GM12878 (cell line): ENCODE measurements at places on chromosomes 4 and X.

GRCh38 chr4:108030332-108030731 is 40.6 kb downstream of the HADH start:
- no peak for DNase-seq

DNA sequence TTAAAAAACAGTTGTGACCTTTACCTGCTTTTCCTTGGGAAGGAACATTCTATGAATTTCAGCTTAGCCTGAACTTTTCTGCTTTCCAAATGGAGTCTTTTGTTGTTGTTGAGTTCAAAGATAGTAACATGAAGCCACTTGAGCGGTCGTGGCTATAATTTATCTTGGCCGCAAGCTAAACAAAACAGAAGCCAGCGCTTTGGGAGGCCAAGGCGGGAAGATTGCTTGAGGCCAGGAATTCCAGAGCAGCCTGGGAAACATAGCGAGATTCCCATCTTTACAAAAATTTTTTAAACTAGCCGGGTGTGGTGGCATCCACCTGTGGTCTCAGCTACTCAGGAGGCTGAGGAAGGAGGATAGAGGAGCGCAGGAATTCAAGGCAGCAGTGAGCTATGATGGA is 29.9 kb downstream of the TKTL1 start:
- no peak for DNase-seq

GRCh38 chr4:58325070-58325469 is 1214.9 kb upstream of the IGFBP7 start:
- DNase-seq: no peak

DNA sequence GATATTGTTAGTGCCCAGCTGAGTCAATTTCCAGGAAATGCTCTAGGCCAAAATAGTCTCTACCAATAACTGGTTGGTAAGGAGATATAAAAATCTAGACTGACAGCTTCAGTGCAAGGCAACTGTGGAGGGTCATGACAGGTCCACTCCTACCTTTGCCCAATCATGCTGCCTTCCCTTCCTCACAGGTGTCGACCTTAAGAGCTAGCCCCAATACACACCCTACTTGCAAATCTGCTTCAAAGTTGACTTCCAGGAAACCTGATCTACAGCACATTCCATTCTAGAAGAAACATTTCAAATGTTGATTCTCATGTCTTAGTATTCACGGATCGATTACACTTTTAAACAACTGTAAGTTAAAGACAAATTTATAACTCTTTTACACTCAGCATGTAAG is 1455.5 kb downstream of the TECRL start:
- no peak for DNase-seq

- no peak for DNase-seq
Measured at GRCh38 chr4:186725469-186726425, 2.1 kb upstream of the FAT1 start.

DNA sequence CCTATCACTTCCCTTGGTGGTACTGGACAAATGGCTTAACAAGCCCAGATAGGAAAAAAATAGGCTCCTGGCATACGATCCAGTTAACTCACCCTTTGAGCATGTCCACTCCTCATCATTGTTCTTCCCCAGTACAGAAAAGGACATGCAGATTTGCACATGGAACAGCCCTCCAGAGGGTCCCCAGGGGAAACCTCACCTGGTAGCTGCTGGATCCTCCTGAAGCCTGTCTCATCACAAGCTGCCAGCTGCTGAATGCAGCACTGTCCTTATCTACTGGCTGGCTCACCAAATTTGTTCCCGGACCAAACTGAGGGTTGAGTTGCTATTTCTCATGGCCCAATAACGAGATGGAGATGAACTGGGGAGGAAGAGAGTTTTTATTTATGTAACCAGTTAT is 49.4 kb downstream of the SERTM2 start:
- DNase-seq: no peak

GRCh38 chr4:2591189-2591588 is 54.7 kb downstream of the FAM193A start:
- no peak for DNase-seq

GRCh38 chr4:81215931-81216330 is 909 bp upstream of the PRKG2 start:
- DNase-seq: no peak

GRCh38 chr4:76654084-76654483 is 219.1 kb downstream of the SHROOM3 start:
- DNase-seq: no peak

- no peak for DNase-seq
Measured at GRCh38 chrX:47063179-47063578, 15.1 kb upstream of the RGN start.

DNA sequence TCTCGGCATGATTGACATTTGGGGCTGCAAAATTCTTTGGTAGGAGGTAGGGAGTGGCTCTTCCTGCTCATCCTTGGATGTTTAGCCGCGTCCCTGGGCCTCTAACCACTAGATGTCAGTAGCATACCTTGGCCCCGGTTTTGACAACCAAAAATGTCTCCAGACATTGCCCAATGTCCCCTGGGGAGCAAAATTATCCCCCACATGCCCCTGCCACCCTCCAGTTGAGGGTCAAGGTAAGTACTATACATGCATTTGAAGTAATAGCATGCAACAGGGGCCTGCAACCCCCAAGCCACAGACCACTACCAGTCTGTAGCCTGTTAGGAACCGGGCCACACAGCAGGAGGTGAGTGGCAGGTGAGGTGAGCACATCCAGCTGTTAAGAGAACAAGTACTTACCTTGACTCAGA is 17.6 kb upstream of the KIAA1210 start:
- no peak for DNase-seq

DNA sequence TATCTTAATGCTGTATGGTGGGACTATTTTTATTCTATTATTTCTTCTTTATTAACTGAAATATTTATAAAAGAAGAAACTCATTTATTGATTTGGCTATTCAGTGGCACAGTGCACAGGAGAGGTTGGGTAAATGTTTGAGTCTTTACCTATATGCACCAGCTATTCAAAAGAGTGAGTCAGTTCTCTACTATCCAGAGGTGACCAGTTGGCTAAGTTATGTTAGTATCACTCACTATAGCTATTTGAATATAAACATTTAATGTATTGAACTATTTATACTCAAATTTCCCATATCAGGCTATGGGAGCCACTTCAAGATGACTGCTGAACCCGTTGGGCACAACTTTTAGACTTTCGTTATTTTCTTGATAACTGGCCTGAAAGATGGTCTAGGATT is 106.1 kb upstream of the VEGFC start:
- DNase-seq: no peak

DNA sequence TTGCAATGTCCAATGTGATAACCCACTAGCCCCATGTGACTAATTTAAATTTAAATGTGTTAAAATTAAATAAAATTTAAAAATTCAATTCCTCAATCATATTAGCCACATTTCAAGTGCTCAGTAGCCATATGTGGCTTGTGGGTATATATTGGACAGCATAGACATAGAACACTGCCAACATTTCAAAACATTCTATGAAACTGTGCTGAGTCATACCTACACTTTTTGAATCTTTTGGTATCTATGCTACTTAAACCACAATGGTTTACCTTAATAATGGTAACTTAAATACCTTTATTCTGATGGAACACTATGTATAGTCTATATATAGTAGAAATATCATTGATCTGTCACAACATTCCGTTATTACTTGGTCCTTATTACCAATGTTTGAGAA is 223.4 kb upstream of the ATOH1 start:
- no peak for DNase-seq

- DNase-seq: no peak
Measured at GRCh38 chr4:25823632-25824031, 39.2 kb downstream of the SEL1L3 start.

DNA sequence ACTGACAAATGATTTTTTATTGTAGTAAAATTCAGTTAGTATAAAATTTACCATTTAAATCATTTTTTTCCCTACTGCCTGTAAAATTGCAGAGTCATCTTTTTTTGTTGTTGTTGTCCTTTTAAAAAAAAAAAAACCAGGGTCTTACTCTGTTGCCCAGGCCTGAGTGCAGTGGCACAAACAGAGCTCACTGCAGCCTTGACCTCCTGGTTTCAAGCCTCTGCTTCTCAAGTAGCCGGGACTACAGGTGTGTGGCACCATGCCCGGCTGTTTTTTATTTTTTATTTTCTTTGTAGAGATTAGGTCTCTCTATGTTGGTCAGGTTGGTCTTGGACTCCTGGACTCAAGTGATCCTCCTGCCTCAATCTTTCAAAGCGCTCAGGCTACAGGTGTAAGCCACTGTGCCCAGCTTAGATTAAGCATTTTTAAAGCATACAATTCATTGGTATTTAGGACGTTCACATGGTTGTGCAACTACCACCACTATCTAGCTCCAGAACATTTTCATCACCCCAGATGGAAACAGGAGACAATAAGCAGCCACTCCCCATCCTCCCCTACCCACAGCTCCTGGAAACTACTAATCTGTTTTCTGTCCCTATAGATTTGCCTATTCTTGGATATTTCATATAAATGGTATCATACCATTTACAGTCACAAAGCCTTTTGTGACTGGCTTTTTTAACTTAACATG is 59.7 kb upstream of the PGRMC2 start:
- DNase-seq: no peak

- DNase-seq: no peak
Measured at GRCh38 chr4:48108309-48109073, 25.6 kb downstream of the TXK start.

GRCh38 chrX:77952173-77952572 is 17.3 kb downstream of the PGAM4 start:
- DNase-seq: no peak

- DNase-seq: no peak
Measured at GRCh38 chr4:100492129-100492528, 25.7 kb downstream of the EMCN start.
